ENCODE measurements at places on chromosomes 7 and 10.

- no peak for DNase-seq
Observed at GRCh38 chr7:152860310-152860709, 100.8 kb downstream of the ACTR3B start.

- no peak for DNase-seq
Observed at GRCh38 chr7:112346381-112347060, 103.7 kb upstream of the IFRD1 start.

- no peak for DNase-seq
Observed at GRCh38 chr10:70906953-70907636, 18.7 kb upstream of the PCBD1 start.

- DNase-seq: no peak
Observed at GRCh38 chr7:141418066-141418465, 133.1 kb upstream of the AGK start.

GRCh38 chr7:130493275-130493873, 1.5 kb downstream of the MEST start:
- DNase-seq: no peak

GRCh38 chr7:158238616-158239289, 348.9 kb downstream of the PTPRN2 start:
- no peak for DNase-seq

- DNase-seq: peak; percentile 49
Observed at GRCh38 chr10:351770-352334, 216.6 kb downstream of the ZMYND11 start.

DNA sequence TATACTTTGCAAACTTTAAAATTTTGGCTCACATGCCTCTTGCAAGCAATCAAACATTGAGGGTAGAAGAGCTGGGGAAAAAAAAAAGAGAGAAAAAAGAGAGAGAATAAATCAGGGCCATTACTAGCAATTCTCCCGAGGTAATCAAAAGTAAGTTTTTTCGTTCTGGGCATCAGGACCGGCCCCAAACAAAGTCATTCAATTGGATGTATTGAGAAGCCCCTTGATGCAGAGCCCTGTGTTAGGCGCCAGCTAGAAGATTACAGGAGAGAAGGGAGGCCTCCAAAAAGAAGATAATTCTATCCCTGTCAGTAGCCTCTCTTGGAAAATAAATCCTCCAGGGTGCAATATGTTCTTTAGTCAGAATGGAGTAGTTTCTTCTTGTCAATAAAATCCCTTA, 2.2 kb upstream of the CTNNA3 start:
- no peak for DNase-seq

- no peak for DNase-seq
Observed at GRCh38 chr7:106138776-106139175, 26.7 kb upstream of the SYPL1 start.

DNA sequence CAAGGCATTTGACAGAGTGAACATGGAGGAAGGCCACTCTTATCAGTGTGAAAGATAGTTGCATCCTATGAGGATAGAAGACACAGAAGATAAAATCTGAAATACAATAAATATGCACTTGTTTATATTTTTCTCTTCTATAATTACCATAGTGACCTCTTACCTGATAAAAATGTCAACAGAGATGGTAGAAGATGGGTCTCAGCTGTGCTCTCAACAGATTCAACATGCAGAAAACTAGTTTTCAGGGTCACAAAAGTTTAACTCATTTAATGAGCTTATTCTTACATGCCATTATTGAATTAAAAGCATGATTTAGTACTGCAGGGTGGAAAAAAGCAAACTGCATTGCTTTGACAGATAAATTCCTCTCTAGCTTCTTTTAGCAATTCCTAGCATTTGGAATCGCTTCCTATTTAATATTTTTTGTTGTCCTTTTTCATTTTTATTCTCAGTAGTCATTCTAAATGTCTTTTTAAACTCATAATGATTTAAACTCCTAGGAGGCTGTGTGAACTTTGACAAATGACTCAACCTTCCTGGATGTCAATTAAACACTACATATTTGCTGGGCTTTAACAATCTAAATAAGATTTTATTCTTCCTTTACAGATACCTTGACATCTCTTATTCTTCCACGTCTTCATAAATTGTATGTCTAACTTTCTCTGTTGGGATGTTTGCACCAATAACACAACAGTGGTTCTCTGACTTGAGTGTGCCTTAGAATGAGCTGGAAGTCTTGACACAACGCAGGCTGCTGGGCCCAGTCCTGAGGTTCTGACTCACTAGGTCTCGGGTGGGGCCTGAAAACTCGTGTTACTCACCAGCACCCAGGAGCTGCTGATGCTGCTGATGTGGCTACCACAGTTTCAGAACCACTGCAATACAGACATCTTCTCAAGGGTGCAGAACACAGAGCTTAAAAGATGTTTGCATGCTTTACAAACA, 565.5 kb upstream of the IGFBP3 start:
- no peak for DNase-seq

- no peak for DNase-seq
Observed at GRCh38 chr7:12066521-12066920, 144.6 kb upstream of the TMEM106B start.

- DNase-seq: no peak
Observed at GRCh38 chr10:102527546-102527945, 23.8 kb downstream of the SUFU start.

- no peak for DNase-seq
Observed at GRCh38 chr10:33716501-33717267, 382.2 kb upstream of the NRP1 start.

- no peak for DNase-seq
Observed at GRCh38 chr7:88280801-88281200, 25.9 kb downstream of the STEAP4 start.

GRCh38 chr7:140475747-140476333, 3.5 kb downstream of the MKRN1 start:
- DNase-seq: peak; percentile 45

- no peak for DNase-seq
Observed at GRCh38 chr10:33145451-33146188, 187.6 kb upstream of the ITGB1 start.

GRCh38 chr10:34814223-34814912, 728 bp downstream of the PARD3 start:
- no peak for DNase-seq

GRCh38 chr7:46814516-46815250, 767.2 kb downstream of the TNS3 start:
- DNase-seq: no peak
